ENCODE measurements at places on chromosomes 6 and 20. TPM values are rescaled to one million over a fixed set of nuclear protein-coding genes. Genes with fewer than 3 reads are reported as not detected.

Gene DEFB124
- not detected for total RNA-seq

Gene EYS
- not detected for total RNA-seq

Gene ZNF311
- total RNA-seq: 1.9 TPM

Gene CLDN20
- total RNA-seq: not detected

Gene TNFRSF6B
- total RNA-seq: 2.1 TPM

Gene PRDM1
- total RNA-seq: 34.3 TPM

Gene XKR7
- total RNA-seq: not detected

Gene LGSN
- total RNA-seq: 0.30 TPM

Gene SASH1
- 84.6 TPM for total RNA-seq

- no peak for DNase-seq
These were observed 15.9 kb upstream of the KCNK16 start for GRCh38 chr6:39338397-39338796.

DNA sequence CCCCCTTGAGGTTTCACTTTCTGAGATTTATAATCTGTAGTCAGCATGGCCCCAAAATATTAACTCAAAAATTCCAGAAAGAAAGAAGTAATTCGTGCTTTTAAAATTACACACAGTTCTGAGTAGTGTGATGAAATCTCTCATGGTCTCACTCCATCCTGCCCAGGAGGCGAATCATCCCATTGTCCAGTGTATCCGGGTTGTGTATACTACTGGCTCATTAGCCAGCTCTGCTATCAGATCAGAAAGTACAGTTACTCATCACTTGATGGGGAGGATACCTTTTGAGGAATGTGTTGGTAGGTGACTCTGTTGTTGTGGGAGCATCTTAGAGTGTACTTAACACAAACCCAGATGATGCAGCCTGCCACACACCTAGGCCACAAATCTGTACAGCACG lies 65.2 kb downstream of the CDC5L start:
- DNase-seq: no peak

DNA sequence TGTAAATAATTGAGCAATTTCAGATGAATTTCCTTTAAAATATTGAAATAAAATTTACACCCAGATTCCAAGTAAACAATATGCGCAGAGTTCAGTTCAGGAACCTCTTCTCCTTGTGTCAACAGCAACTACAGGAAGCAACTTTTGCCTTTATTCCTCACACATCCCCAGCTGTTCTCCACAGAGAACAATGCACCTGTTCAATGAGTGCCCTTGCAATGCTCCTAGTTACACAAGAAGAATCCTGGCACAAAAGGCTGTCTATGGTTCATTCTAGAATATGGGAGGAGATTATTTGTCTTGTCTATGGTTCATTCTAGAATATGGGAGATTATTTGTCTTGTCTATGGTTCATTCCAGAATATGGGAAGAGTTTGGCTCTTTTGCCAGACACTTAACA lies 454.9 kb downstream of the BTBD3 start:
- no peak for DNase-seq

- no peak for DNase-seq
These were observed 1235.4 kb upstream of the GJE1 start for GRCh38 chr6:140897349-140897748.

DNA sequence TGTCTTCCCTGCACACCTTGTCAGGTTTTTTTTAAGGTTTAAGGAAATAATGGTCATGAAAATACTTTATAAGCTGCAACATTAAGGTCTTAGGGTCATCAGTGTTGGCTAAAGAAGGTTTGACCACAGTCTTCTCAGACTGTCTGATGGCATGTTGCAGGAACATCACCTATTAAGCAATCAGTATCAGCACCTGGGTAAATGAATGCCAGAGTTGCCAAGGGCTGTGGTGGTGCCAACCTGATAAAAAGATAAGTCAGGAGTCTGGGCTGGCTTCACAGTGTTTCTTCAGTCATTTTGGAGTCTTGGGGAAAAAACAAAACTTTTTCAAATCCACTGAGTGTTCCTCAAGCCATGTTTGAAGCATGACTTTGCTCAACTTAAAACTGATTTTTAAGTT lies 61.5 kb upstream of the VSTM2L start:
- DNase-seq: no peak

- no peak for DNase-seq
These were observed 229.8 kb downstream of the HIVEP2 start for GRCh38 chr6:142714951-142715785.

DNA sequence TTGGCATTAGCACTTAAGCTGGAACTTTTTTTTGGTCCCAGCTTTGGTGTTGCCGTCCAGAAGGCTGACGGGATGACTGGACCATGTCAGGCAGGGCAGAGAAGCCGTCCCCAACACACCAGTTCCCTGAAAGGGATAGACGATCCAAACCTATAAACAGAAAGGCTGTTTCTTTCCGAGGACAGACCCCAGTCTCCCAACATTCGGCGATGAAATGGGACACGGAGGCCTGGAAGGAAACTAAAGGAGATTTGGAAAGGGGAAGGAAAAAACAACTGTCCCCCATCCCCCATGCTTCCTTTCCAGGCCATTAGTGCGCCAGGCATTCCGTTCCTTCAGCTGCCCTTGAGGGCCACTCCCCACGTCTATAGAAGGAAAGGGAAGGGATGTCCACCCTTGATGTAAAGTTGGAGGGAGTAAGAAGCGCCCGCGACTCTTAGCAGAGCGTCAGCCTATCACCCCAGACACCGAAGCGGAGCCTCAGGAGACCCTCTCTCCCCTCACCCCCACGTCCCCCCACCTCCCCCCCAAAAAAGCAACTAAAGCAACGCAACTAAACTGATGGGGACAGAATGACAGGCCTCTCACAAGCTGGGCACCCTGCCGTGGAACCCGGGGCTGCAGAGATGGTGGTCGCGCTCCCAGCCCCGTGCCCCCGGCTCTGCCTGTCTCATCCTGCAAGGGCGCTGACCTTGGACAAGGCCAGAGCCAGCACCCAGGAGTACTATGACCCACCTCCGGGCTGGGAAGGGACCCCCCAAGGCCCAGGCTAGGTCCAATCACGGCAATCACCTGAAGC lies 638 bp downstream of the BLCAP start:
- no peak for DNase-seq

DNA sequence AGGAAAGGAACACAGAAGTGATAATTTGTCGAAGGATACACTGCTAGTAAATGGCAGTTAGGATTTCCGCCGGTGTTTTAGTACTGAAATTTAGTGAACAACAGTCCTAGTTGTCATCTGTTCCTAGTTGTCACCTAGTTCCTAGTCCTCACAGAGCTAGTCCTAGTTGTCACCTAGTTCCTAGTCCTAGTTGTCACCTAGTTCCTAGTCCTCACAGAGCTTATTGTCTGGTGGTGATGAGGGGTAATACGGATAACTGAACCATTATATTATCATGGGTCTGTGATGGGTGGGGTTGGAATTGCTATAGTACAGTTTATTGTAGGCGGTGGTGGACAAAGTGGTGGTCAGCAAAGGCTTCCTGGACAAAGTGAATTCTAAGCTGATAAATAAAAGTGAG lies 1.8 kb downstream of the SNRNP48 start:
- no peak for DNase-seq

DNA sequence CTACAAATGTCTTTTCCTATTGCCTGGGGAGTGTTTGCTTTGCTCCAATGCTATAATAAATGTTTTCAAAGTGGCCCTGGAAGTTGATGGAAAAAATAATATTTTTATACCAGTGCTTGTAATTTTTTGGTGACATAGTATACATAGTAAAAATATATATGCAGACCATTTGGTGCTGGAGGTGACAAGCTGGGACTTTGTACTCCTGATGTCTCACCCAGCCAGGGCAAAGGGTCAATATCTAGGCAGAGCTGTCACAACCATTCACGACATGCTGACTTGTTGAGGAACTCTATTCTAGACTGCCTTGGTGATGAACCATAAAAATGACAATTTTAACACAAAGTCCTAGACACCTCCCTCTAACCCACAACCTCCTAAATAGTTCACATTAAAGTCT lies 203.0 kb downstream of the PLCB1 start:
- no peak for DNase-seq

GRCh38 chr6:152087096-152087495 lies 279.6 kb downstream of the ESR1 start:
- DNase-seq: no peak

- no peak for DNase-seq
These were observed 141.9 kb downstream of the ID4 start for GRCh38 chr6:19979059-19979458.

DNA sequence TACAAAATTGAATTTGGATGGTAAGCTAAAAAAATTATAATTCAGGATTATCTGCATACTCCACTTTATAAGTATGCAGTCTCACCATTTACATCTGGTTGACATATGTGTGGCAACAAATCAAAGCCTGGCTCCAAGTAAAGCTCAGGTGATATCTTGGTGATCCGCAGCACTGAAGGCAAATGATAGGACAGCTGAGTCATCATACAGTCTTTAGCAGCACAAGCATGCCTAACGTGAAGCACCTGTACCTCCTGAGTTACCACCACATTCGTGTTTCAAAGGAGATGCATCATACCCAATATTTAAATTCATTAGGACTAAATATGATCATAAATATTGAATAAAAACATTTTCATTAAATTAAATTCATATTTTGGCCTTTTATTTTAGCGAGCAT lies 11.8 kb upstream of the STX11 start:
- DNase-seq: no peak

DNA sequence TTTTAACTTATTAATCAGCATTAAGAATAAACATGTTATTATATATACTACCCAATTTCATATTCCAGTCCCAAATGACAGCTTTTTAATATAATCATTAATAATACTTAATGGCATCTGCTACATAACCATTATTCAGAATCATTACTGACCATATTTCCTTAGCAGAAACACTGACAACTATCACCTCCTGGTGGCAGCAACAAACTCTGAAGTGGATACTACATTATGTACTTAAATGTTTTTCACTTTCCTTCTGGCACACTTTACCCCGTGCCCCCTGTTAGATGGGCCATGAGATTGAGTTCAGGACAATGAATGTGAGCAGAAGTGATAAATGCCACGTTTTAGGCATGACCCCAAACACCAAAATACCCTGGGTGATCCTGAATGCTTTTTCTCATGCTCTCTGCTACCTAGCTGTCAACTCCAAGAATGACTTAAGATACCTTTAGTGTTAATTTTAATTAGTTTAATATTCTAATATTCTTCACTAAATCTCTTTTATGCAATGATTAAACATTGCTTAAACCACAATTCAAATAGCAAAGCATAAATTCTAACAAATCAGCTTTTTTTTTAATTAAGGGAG lies 77.1 kb downstream of the LMBRD1 start:
- no peak for DNase-seq

GRCh38 chr6:70107852-70108629 lies 194.8 kb downstream of the COL9A1 start:
- no peak for DNase-seq

GRCh38 chr6:155171109-155171746 lies 92.6 kb upstream of the CLDN20 start:
- DNase-seq: peak; percentile 89

DNA sequence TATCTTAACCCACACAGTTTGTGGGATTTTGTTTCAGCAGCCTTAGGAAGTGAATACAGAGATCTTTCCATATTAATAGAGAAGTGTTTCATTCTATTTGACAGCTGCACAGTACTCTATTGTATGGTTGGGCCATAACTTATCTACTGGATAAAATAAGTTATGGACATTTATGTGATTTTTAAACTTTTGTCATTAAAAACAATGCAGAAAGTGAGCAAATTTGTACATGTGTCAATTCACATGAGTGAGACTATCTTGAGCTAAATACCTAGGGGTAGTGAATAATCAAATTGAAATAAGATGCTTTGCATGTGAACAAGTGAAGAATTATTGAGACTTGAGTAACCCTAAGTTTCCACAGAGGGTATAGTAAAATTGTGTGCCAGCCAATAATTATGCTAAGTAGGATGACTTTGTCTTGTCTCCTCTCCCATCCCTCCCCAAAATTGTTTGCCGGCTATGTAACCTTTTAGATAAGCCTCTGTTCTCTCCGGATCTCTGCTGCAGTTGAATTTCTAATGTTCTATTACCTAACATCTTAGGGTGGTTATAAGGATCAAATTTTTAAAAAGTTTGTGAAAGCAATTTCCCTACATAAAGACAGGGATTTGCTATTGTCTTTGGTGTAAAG lies 33.3 kb upstream of the TPBG start:
- no peak for DNase-seq

GRCh38 chr20:6767536-6768227 lies at the start of gene BMP2:
Gene BMP2, plus strand, starts transcription at chr20:6767686. Its CDS starts 2,441 bp downstream, at chr20:6770127.
- peak; percentile 77 for DNase-seq

- DNase-seq: peak; percentile 39
These were observed 79.2 kb downstream of the NOL4L start for GRCh38 chr20:32505723-32506473.

- peak; percentile 68 for DNase-seq
These were observed 416 bp upstream of the POLR1H start for GRCh38 chr6:30060606-30061091.
